ENCODE measurements at places on chromosomes 2 and 18.
A peak's percentile ranks its signal among the peaks of the same experiment; 100 is the strongest.

DNA sequence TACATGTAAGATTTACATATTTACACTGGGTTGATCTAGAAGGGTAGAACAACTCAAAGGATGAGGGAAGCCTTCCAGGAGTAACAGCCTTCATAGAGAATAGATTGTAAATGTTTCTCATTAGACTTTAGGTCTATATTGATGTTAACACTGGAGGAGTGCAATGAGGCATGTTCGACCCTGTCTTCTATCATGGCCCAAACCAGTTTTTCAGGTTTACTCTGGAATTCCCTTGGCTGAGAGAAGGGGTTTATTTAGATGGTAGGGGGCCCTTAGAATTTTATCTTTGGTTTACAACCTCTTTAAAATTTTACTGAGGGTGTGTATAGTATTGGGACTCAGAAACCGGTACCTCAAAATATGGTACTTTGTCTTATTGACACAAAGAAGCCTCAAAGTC, 634.9 kb upstream of the PIK3C3 start:
- H3K27me3 ChIP-seq: no peaks in the 10 kb centered on the region
- H3K4me1 ChIP-seq: no peaks in the 10 kb centered on the region
- no peak for DNase-seq
- H3K27ac ChIP-seq: no peak overlapping the region
- H3K36me3 ChIP-seq: no peaks in the 10 kb centered on the region

- DNase-seq: peak; percentile 86
- H3K27me3 ChIP-seq: peaks cover 19% of the 10 kb centered on the region
- H3K4me3 ChIP-seq: no peak overlapping the region
- no peaks in the 10 kb centered on the region for H3K4me1 ChIP-seq
- no peaks in the 10 kb centered on the region for H3K36me3 ChIP-seq
- no peak overlapping the region for H3K27ac ChIP-seq
Measured at GRCh38 chr18:57353940-57354461, 1.6 kb downstream of the ST8SIA3 start.

DNA sequence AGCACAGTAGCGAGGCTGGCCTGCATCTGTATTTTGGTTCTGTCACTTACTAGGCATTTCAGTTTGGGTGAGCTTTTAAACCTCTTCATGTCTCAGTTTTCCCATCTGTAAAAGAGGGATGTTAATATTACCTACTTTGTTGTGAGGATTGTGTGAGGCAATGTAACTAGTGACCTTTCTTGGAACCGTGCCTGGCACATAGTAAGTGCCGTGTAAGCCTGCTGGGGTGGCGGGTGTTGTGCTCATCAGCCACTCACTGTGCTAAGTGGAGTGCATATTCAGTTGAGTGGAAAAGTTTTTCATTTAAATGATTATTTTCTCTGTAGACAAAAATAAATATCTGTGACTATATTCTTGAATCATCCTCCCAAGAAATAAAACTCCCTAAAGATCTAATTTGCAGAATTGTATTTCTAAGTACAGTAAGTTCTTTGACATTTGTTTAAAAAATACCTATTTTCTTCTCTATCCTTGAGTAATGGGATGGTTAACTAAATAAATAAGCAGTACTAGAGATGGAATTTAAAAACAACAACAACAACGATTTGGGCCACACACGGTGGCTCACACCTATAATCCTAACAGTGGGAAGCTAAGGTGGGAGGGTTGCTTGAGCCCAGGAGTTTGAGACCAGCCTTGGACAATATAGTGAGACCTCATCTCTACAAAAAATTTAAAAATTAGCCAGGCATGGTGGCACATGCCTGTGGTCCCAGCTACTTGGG, 56.7 kb downstream of the MALT1 start:
- H3K4me3 ChIP-seq: no peak overlapping the region
- no peaks in the 10 kb centered on the region for H3K27me3 ChIP-seq
- no peak overlapping the region for H3K27ac ChIP-seq

GRCh38 chr18:58544616-58545337, 84.1 kb downstream of the ALPK2 start:
- H3K27ac ChIP-seq: no peak overlapping the region
- no peak for DNase-seq
- no peaks in the 10 kb centered on the region for H3K4me1 ChIP-seq
- no peak overlapping the region for H3K4me3 ChIP-seq

DNA sequence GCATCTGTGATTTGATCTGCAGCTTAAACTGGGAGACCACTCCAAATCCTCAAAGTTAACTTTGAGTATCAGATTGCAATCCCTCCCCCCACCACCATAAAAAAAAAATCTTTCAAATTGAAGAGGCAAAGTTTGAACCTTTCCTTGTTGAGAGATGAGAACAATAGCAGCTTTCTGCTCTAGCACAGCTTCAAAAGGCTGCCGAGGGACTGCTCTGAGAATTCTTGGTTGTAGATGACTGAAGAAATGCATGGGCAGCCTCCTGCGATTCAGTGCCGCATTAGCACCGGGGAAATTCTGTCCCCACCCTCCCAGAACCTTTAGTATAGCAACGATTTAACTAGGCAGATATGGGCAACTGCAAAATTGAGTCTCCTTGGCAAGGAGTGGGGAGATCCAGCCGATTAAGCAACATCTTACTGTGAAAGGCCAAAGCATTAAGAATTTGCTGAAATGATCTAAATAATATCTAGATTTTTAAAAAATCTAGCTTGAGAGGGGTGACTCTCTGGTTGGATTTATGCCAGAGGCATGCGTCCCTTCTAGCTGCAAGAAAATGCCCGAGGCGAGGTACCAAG, 3.9 kb upstream of the SP5 start:
- H3K27me3 ChIP-seq: peaks cover 23% of the 10 kb centered on the region
- no peak overlapping the region for H3K4me3 ChIP-seq
- H3K27ac ChIP-seq: no peak overlapping the region

GRCh38 chr2:205655779-205656456, 26.4 kb upstream of the NRP2 start:
- no peaks in the 10 kb centered on the region for H3K36me3 ChIP-seq
- DNase-seq: no peak
- no peaks in the 10 kb centered on the region for H3K27me3 ChIP-seq
- H3K4me1 ChIP-seq: no peaks in the 10 kb centered on the region
- H3K27ac ChIP-seq: no peak overlapping the region

GRCh38 chr2:65666156-65666725, 233.8 kb upstream of the SPRED2 start:
- no peaks in the 10 kb centered on the region for H3K27me3 ChIP-seq
- H3K27ac ChIP-seq: no peak overlapping the region
- H3K4me1 ChIP-seq: no peaks in the 10 kb centered on the region
- no peaks in the 10 kb centered on the region for H3K36me3 ChIP-seq
- DNase-seq: no peak
- no peak overlapping the region for H3K4me3 ChIP-seq

- no peaks in the 10 kb centered on the region for H3K36me3 ChIP-seq
- no peak overlapping the region for H3K27ac ChIP-seq
- H3K4me1 ChIP-seq: no peaks in the 10 kb centered on the region
- H3K4me3 ChIP-seq: no peak overlapping the region
Measured at GRCh38 chr2:158578703-158579330, 122.1 kb downstream of the PKP4 start.

DNA sequence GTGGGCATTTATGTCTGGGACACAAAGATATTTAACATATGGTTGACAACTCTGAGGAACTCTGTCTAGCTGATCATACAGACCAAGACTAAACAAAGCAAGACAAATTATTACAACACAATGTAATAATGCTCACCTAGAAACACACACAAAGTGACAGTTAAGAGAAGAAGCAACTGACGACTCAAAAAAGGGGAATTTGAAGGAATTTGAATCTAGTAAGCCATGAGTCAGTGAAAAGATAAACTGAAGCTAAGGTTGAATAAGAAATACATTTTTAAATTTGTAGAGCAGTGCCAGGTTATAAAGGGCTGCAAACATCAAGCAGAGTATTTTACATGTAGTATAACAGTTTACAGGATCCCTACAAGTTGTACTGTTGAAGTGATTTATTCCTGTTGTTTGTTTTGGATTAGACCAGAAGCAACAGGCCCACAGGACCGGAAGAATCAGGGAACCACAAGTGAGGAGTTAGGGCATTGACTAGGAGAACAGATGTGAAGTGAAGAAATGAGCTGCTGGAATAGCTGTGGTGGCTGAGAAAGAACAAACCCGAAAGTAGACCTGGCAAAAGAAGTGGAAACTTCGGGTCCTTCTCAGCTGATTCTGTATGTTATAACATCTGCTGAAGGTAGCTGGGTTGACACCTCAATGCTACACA, 35.6 kb downstream of the IFIH1 start:
- no peak overlapping the region for H3K27ac ChIP-seq
- H3K4me3 ChIP-seq: no peak overlapping the region
- DNase-seq: no peak
- peaks cover 5% of the 10 kb centered on the region for H3K36me3 ChIP-seq

- no peak overlapping the region for H3K27ac ChIP-seq
- no peaks in the 10 kb centered on the region for H3K4me1 ChIP-seq
- H3K4me3 ChIP-seq: no peak overlapping the region
- no peaks in the 10 kb centered on the region for H3K27me3 ChIP-seq
Measured at GRCh38 chr18:75076286-75076685, 132.7 kb downstream of the PTGR3 start.

- no peaks in the 10 kb centered on the region for H3K36me3 ChIP-seq
- H3K27ac ChIP-seq: no peak overlapping the region
- no peak for DNase-seq
- H3K27me3 ChIP-seq: no peaks in the 10 kb centered on the region
Measured at GRCh38 chr2:41482659-41483058, 565.2 kb upstream of the PKDCC start.

GRCh38 chr18:74264303-74265020, 27.3 kb downstream of the CYB5A start:
- H3K27ac ChIP-seq: no peak overlapping the region
- no peak overlapping the region for H3K4me3 ChIP-seq
- DNase-seq: no peak
- H3K27me3 ChIP-seq: no peaks in the 10 kb centered on the region
- H3K36me3 ChIP-seq: no peaks in the 10 kb centered on the region
- H3K4me1 ChIP-seq: peaks cover 3% of the 10 kb centered on the region

DNA sequence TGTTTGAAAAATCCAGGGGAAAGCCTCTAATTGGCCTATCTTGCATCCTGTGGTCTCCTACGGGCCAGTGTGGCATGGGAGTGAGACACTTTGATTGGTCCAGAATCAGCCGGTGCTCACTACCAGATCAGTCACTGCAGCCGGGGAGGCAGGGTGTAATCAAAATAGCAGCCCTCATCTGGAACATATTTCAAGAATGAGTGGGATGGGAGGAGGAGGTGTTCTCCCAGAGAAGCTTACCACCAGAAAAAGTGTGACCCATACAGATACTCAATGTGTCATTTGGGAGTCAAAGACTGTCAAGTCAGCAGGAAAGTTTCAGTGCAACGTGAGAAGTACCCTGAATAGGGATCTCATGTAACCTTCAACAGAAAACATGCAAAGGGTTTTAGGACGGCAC, 393.9 kb upstream of the SLC14A2 start:
- no peak for DNase-seq
- H3K36me3 ChIP-seq: no peaks in the 10 kb centered on the region
- H3K4me1 ChIP-seq: no peaks in the 10 kb centered on the region
- no peak overlapping the region for H3K27ac ChIP-seq
- no peaks in the 10 kb centered on the region for H3K27me3 ChIP-seq

DNA sequence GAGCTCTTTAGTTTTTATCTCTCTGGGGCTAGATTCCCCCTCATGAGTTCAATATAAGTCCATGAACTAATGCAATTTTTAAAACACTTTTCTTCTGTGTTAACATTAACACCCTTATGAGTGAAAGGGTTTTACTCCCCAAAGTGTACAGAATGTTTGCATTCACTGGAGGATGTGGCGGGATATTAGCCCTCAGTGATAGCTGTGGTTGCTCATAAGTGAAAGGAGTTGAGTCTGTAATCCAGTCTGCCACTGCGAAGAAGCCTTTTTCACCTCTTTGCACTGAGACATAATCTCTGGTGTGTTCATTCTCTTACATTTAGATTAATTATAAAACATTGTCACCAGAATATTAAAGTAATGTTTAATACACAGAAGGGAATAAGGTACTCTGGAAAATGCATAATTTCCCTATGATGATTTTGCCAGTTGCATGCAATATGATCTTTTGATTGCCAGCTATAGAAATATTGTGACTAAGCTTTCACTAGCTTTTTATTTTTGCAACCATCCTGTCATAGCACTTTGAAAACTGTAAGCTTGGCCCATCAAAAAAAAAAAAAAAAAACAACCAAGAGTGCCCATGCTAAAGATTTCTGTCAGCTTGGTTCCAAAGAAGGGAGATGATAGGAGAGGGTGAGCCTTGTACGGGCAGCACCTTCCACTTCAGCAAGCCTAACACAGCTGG, 113.2 kb downstream of the BCL11A start:
- DNase-seq: no peak
- H3K27me3 ChIP-seq: no peaks in the 10 kb centered on the region
- no peaks in the 10 kb centered on the region for H3K4me1 ChIP-seq
- H3K36me3 ChIP-seq: no peaks in the 10 kb centered on the region
- H3K27ac ChIP-seq: no peak overlapping the region
- no peak overlapping the region for H3K4me3 ChIP-seq

GRCh38 chr18:421247-422155, 79.0 kb downstream of the COLEC12 start:
- H3K27ac ChIP-seq: no peak overlapping the region
- no peaks in the 10 kb centered on the region for H3K27me3 ChIP-seq
- no peak for DNase-seq
- no peaks in the 10 kb centered on the region for H3K36me3 ChIP-seq

DNA sequence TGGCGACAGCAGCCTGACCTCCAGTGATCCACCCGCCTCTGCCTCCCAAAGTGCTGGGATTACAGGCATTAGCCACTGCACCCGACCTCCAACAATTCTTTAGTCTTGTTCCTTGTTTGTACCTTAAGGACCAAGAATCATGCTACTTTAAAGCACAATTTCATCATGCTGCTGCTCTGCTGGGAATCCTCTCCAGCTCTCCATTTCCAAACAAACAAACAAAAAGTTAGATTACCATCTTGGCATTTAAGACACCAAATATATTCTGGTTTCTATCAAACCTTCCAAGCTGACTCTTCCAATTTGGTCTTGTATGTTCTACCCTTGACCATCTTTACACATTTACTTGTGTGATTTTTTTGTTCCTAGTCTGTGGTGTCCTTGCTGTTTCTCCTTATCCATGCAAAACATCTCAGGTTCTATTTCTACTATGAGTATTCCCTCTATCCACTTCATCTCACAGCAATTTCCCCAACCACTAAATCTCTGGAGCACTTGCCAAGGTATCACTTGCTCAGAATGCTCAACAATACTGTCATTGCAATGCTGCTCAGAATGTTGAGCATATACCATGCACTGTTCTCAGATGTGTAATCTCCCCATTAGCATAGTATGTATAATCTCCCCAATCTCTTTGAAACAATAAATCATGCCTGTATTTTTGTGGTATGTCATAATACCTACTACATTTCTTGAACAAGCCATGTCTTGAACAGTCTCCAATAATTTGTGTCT, 73.2 kb upstream of the GALNT5 start:
- DNase-seq: no peak
- no peaks in the 10 kb centered on the region for H3K27me3 ChIP-seq
- H3K4me1 ChIP-seq: no peaks in the 10 kb centered on the region
- H3K36me3 ChIP-seq: no peaks in the 10 kb centered on the region
- H3K4me3 ChIP-seq: no peak overlapping the region
- H3K27ac ChIP-seq: no peak overlapping the region

GRCh38 chr18:37624318-37624717, 58.7 kb upstream of the CELF4 start:
- no peaks in the 10 kb centered on the region for H3K27me3 ChIP-seq
- no peaks in the 10 kb centered on the region for H3K36me3 ChIP-seq
- no peak overlapping the region for H3K27ac ChIP-seq
- no peak for DNase-seq
- no peak overlapping the region for H3K4me3 ChIP-seq
